ENCODE measurements at places on chromosomes 12 and 14.

GRCh38 chr12:128783129-128783574 lies 40.6 kb downstream of the SLC15A4 start:
- DNase-seq = no peak

DNA sequence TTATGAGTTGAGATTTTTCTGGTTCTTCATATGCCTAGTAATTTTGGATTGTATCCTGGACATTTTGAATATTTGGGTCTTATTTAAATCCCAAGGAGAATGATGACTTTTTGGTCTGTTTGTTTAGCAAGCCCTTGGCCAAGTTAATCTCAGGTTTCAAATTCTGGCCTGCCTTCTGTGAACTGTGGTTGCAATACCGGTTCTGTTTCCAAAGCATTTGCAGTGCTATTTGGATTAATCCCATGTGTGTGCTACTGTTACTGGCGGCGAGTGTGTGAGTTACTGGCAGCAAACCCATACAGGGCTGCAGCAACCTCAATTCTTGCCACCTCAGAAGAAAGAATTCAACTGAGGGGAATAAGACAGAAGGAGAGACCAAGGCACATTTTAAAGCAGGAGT lies 51.1 kb downstream of the TMEM260 start:
- DNase-seq = no peak

DNA sequence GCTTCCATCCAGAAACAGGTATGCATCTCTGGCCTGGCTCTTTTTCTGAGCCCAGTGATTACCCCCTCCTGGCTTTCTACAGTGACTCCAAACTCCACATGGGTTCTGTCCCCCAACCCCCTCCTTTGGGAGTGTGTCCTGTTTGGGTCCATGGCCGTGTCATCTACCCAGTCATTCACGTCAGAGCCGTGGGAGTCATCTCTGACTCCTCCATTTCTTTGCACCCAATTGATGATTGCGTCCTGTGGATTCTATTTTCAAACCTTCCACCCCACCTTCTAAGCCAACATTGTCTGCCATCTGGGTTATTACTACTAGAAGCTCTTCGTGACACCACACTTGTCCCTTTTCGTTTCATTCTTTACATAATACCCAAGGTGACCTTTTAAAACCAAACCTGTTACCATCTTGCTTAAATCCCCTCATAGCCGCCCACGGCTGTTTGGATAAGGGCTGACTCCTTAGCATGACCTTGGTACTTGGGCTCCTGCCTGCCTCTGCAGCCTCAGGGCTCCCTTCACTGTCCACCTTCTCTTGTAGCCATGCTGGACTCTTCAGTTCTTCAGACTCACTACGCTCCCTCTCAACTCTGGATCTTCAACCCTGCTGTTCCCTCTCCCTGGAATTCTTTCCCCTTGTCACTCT lies 38.1 kb upstream of the NT5DC3 start:
- no peak for DNase-seq

DNA sequence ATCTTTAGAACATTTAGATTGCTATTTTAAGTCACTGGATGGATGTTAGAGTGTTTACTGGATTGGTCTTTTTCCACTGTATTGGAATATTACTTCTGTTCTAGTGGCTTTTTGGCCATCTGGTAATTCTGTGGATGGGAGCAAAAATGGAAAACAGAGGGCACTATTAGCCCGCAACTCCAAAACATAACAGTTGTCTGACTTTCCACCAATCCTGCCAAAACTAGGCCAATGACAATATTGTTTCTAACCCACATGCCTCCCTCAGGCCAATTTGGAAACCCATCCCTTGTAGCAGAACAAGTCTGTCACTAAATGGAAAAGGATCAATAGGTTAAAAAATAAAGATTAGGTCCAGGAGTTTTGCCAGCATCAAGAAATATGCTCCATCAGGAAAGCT lies 97.8 kb downstream of the ETNK1 start:
- no peak for DNase-seq

- peak; percentile 46 for DNase-seq
Measured at GRCh38 chr12:75960086-75960910, 71.3 kb downstream of the PHLDA1 start.

DNA sequence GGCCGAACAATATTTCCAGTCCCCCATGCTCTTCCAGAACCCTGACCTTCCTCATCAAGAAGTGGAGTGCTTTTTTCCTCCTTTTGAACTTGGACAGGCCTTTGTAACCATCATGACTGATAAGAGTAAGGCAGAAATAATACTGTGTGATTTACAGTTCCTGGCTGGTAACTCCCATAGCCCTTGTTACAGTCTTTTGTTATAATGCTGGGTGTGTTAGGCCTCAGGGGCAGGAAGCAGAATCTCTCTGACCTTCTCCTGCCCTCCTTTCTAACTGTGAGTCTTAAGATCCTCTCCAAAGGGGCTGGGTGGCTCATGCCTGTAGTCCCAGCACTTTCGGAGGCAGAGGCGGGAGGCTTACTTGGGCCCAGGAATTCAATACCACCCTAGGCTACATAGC lies 59.5 kb downstream of the BCAT1 start:
- DNase-seq = no peak

DNA sequence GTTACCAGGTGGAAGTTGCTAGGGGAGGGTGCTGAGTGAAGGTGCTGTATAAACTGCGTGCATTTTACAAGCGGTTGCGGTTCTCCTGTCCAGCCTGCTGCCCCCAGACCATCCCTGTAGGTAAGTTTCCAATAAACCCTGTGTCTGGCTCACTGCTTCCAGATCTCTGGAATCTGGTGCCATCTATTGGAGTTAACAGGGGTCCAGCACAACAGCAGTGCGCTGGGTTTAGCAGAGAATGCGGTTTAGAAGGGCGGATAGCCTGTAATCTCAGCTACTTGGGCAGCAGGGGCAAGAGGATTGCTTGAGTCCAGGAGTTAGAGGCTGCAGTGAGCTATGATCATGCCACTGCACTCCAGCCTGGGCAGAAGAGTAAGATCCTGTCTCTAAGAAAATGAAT lies 4.9 kb downstream of the AACS start:
- peak; percentile 68 for DNase-seq

DNA sequence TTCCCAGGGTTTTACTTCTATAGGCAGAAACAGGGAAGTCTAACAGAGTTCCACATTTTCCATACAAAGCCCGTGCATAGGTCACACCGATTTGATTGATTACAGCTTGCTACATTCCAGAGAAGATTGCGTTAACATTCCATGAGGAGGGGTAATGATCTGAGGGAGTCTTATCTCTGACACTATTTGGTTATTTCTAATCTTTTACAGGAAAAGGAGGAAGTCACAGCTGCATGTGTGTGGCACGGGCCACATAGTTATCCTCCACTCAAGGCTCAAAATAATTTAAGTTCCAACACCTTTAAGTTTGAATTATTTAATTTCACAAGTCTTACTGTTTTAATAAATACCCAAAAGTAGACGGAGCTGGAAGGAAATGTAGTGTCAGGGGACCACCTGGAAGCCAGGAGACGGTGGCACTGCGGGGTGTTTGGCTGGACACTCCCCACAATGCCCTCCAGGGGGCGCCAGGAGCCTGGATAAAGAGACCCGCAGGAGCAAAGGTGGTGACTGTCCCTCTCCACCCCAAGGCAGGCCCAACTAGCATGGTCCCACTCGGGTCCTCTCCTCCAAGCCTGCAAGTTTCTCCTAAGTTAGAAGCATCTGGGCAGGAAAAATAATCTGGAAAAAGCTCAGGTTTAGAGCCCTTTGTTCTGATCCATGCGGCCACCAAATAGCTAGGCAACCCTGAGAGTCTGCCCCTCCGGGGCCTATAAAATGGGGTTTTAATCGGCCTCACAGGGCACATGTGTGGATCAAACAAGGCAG lies 20.2 kb downstream of the KRT8 start:
- DNase-seq = peak; percentile 59

DNA sequence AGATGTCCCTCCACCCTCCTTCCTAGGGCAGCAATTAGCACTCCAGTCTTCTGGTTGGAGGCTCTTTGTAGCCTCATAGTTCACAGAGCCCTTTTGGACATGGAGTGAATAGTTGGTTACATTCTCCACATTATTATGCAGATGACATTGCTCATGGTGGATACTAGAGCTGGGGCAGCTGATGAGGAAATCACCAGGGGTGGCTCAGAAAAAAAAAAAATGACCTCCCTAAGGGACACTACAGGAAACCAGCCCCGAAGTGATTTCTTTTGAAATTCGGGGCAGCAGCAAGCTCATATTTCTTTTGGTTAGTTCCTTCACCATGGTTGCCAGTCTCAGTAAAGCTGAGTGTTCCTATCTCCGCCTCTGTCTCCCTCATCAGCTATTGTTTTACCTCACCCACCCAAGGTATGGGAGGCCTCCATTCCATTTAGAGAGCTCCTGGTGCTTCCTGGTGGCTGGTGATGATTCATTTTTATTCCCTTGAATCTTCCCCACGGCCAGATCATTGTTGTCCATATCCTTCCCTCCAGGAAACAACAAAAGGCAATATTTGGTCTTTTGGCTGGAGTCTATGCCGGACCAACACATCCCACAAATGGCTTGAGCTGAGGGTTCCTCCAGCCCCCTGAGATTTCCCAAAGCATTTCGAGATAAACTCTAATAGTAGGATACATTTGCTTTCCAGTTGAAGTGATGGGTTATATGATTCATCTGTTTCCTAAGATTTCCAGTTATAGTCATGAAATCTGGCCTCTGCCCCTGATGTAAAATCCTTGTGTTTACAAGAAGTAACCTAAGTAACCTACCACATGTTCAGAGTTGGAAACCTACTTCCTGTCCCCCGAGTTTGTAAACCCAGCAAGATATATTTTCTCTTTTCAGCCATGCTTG lies 56.2 kb upstream of the NID2 start:
- no peak for DNase-seq

- no peak for DNase-seq
Measured at GRCh38 chr12:15963271-15963670, 52.1 kb downstream of the DERA start.

DNA sequence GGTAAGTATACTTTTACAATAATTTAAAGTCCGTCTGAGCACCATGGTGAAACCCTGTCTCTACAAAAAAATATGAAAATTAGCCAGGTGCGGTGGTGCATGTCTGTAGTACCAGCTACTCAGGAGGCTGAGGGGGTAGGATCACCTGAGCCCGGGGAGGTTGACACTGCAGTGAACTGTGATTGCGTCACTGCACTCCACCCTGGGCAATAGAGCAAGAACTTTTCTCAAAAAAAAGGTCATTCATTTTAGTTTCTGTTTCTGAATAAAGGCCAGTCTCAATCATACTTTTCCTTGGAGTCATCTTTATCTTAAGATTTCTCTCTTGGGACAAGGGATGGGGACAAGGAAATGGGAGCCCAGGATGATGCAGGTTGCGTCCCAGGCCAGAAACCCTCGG lies 12.9 kb downstream of the ANKRD13A start:
- DNase-seq = no peak

GRCh38 chr12:83158613-83159207 lies 472.0 kb downstream of the TMTC2 start:
- DNase-seq = no peak

- no peak for DNase-seq
Measured at GRCh38 chr12:121392325-121392716, 7.6 kb upstream of the RNF34 start.

GRCh38 chr12:118446247-118446646 lies 69.9 kb downstream of the SUDS3 start:
- no peak for DNase-seq

DNA sequence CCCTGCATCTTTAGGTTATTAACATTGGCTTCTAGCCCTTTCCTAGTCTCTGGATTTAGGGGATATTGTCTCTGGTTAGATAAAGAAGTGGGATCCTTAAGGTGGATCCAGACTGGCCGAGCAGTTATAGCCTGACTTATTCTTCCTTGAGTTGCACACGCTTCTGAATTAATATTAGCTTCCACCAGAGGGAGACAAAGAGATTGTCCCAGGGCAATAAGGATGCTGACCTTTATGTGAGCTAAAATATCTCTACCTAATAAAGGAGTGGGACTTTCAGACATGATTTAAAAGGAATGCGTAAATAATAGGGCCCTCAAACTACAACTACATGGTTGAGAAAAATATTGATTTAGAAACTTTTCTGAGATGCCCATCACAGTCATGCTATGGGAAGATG lies 139.7 kb downstream of the SLCO1B3 start:
- DNase-seq = no peak

DNA sequence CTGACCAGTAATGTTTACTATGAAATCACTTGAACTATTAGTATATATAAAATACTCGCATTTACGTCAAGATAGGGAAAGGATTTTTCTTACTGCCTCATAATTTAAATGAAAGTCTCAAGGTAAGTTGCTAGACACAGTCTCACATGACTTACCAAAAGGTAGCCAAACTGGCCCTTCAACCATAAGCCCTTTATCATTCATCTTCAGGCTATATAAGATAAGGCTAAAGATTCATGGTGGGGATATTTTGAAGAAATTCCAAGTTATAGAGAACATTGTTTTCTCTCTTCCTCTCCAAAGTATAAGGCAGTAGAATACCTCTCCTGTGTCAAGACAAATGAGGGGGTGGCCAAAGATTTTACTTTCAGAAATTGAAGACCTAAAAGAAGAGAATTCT lies 23.4 kb downstream of the KIF21A start:
- DNase-seq = no peak

DNA sequence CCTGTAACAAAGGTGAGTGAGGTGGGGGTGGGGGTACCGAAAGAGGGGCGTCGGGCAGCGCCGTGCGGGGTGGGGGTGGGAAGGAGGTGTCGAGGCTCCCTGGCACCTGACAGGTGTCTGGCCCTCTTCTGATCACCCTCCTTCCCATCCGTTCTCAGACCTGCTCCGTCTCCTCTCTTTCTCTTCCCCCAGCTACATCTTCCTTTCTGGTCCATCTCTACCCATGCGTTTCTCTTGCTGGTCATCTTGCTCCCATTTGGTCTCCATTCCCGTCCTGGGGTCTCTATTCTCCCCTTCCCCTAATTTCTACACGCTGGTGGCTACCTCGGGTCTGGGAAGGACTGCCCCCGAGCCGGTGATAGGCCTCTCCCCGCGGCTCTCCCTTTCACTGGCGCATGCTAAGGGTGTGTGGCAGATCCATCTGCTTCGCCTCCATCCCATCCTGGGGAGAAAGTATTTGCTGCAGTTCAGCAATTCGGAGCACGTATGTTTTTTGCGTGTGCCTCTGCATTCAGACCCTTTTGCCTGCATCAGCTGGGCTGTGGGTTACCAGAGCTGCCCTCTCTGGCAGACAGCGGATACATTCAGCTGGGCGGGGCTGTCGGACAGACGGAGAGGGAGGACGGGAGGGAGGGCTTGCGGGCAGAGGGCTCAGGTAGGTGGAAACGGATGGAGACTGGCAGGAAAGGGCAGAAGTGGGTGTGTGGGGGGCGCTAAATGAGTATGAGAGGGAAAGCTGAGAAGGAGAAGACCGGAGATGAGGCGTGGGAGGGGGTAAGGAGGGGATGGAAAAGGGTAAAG lies 730 bp downstream of the CLSTN3 start:
- DNase-seq = peak; percentile 88

GRCh38 chr12:105481392-105482300 lies 151.2 kb downstream of the C12orf75 start:
- DNase-seq = no peak

Data from brain (organoid and tissue), 16 donors.